Right lobe of liver (tissue), 6 donors: ENCODE measurements at places on chromosomes 5 and 9. TPM values are rescaled to one million over a fixed set of nuclear protein-coding genes. Genes with fewer than 3 reads are reported as not detected.

TRPM3 gene
- total RNA-seq: 0.56 TPM

DNA sequence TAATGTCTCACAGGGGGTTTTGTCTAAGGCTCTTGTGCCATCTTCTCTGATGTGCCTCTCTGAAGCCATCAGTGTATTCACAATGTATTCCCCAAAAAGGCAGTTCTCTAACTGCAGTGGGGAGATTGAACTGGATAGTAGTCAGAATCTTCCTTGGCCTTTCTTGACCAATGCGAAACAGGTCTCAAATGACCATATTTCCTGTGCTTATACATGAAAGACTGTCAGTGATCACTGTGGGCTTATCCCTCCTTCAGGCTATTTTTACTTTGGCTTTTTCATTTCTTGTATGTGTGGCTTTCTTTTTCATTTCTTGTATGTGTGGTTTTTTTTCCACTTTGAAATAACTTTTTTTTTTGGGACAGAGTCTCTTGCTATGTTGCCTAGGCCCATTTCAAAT is 19.7 kb downstream of the HMGXB3 start:
- no peak overlapping the region for H3K4me3 ChIP-seq
- H3K27ac ChIP-seq: no peak overlapping the region
- H3K27me3 ChIP-seq: no peaks in the 10 kb centered on the region
- no peaks in the 10 kb centered on the region for H3K4me1 ChIP-seq
- DNase-seq: no peak

- no peak overlapping the region for H3K27ac ChIP-seq
- no peaks in the 10 kb centered on the region for H3K36me3 ChIP-seq
- no peak for DNase-seq
- no peaks in the 10 kb centered on the region for H3K27me3 ChIP-seq
- H3K4me3 ChIP-seq: no peak overlapping the region
Observed at GRCh38 chr9:136229096-136230065, 16.2 kb downstream of the QSOX2 start.

- H3K27ac ChIP-seq: no peak overlapping the region
- no peak for DNase-seq
Observed at GRCh38 chr5:180461303-180461702, 32.9 kb upstream of the CNOT6 start.

GRCh38 chr9:86953181-86953580 is 5.9 kb upstream of the GAS1 start:
- H3K27ac ChIP-seq: no peak overlapping the region
- H3K4me3 ChIP-seq: no peak overlapping the region
- H3K27me3 ChIP-seq: peaks cover 2% of the 10 kb centered on the region

DMGDH gene
- total RNA-seq: 105 TPM

SAXO1 gene
- 0.15 TPM for total RNA-seq

SPATA31A3 gene
- total RNA-seq: not detected

GRCh38 chr9:123954518-123955280 is 24.8 kb upstream of the DENND1A start:
- H3K27ac ChIP-seq: no peak overlapping the region
- no peaks in the 10 kb centered on the region for H3K27me3 ChIP-seq
- H3K4me1 ChIP-seq: no peaks in the 10 kb centered on the region

GRCh38 chr9:26650325-26650724 is 242.3 kb downstream of the CAAP1 start:
- H3K4me3 ChIP-seq: no peak overlapping the region
- no peaks in the 10 kb centered on the region for H3K4me1 ChIP-seq
- DNase-seq: no peak
- no peak overlapping the region for H3K27ac ChIP-seq

DNA sequence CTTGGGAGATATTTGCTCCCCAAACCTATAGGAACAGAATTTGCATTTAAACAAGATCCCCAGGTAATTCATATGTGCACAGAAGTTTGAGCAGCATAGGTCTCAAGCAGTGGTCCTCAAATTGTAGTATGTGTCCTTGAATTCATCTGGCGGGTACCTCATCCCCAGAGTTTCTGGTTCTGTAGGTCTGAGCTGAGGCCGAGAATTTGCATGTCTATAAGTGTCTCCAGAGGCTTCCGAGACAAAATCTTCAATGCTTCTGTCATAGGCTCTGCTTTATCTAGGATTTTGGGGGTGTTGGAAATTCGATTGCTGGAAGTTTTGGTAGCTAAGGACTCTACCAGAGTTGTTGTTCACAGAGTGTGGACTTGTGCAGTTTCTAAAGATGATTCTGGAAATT is 38.6 kb downstream of the MAT2B start:
- no peaks in the 10 kb centered on the region for H3K36me3 ChIP-seq
- H3K4me3 ChIP-seq: no peak overlapping the region
- H3K27me3 ChIP-seq: no peaks in the 10 kb centered on the region
- H3K27ac ChIP-seq: no peak overlapping the region

DNA sequence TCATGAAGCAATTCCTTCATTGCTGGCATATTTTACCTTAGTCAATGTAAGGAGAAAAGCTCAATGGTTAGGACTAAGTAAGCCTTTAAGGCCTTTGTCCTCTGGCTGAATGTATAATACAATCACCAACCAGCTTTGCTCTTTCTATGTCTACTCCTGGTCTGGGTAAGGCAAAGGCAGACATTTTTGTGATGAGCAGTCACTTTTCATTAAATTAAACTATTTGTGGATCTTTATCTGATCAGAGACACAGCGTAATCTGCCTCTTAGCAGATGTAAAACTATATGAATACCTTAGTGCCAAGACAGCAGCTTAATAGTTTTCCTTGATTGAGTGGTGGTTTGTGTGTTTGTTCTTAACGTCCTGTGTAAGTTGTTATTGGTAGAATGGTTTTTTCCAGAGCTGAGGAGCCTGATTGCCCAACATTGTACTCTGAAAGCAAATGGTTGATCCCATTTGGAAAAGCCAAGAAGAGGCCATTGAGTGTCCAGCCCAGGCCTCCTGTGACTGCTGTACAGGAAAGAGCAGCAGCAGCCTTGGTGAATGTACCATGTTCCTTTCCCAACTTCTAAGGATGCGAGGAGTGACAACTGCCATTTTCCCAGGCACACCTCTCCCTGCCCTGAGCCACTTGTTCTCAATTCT is 16.5 kb upstream of the CXXC5 start:
- H3K4me1 ChIP-seq: peaks cover 4% of the 10 kb centered on the region
- DNase-seq: no peak
- no peaks in the 10 kb centered on the region for H3K27me3 ChIP-seq
- H3K36me3 ChIP-seq: peaks cover 3% of the 10 kb centered on the region
- H3K4me3 ChIP-seq: no peak overlapping the region

DNA sequence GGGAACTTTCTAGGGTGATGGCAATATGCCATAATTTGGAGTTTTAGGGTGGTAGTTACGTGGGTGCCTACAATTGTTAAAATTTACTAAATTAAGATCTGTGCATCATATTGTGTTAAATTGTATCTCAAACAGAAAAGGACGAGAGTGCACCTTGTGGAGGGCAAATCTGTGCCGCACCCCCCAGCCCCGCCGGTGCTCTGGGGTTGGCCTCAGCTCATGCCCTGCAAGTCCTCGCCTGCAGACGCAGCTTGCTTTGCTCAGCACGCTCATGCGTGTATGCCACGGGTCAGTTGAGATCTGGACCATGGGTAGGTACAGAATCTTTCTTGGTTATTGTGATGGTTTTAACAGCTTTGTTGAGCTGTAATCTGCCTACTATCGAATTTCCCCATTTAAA is 33.7 kb upstream of the FCN1 start:
- H3K27me3 ChIP-seq: no peaks in the 10 kb centered on the region
- no peak overlapping the region for H3K27ac ChIP-seq
- H3K36me3 ChIP-seq: no peaks in the 10 kb centered on the region
- no peak overlapping the region for H3K4me3 ChIP-seq
- no peak for DNase-seq

DNA sequence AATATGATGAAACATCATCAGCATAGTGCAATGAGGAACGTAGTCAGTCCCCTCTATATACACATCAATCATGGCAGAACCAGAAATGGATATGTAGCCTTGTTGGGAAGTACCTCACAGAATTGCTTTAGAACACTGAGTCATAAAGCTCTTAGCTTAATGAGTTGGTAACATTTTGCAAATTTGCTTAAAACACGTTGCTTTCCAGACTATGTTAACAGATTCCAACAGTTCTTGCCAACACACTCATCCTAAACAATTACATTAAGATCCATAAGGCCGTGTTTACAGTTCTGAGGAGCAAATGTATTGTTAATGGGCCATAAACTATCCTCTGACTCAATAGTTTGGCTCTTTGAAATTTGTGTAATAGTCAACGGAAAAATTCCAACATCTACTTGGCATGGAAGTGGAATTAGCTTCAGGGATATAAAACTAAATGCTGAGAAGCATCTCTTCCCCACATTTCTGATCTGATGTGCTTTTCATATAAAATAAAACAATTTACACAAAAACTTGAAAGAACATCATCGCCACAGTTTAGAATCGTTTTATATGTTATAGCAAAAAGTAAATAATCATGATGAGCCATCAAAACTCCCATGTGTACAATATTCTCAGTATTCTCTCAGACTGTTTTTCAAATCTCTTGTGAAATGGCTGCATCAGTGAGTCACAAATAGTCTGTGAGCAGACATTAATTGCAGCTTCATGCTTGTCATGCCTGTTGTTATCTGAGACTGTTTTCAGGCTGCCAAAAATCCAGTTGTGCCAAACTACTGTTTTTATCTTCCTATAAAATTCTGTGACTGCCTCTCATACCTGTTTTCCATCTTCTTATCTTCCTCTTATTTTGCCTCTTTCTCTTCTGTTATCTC is 291.9 kb downstream of the COX7C start:
- no peaks in the 10 kb centered on the region for H3K27me3 ChIP-seq
- no peaks in the 10 kb centered on the region for H3K4me1 ChIP-seq
- no peak overlapping the region for H3K4me3 ChIP-seq
- H3K27ac ChIP-seq: no peak overlapping the region
- H3K36me3 ChIP-seq: no peaks in the 10 kb centered on the region

DNA sequence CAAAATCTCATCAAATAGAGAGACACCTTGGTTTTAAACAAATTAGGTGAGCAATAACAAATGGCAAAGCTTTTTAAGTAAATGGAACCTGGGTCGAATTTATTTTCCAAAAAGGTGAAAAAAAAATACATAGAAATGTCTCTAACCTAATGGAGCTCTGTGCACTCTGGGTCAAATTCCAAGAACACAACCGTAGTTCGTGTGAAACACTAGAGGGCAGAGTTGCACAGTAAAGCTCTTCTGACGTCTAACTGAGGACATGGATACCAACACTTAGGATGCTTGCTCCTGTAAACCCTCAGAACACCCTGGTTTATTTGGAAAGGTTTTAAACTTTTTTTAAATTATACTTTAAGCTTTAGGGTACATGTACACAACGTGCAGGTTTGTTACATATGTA is 18.9 kb downstream of the MARCHF11 start:
- DNase-seq: no peak
- no peaks in the 10 kb centered on the region for H3K4me1 ChIP-seq
- no peaks in the 10 kb centered on the region for H3K36me3 ChIP-seq
- H3K27ac ChIP-seq: no peak overlapping the region
- no peaks in the 10 kb centered on the region for H3K27me3 ChIP-seq
- no peak overlapping the region for H3K4me3 ChIP-seq

GABRB2 gene
- total RNA-seq: not detected

GRCh38 chr5:33936004-33936380 is 194 bp upstream of the RXFP3 start:
- peak overlapping the region; percentile 0 for H3K4me3 ChIP-seq
- DNase-seq: peak; percentile 64
- H3K36me3 ChIP-seq: no peaks in the 10 kb centered on the region

DNA sequence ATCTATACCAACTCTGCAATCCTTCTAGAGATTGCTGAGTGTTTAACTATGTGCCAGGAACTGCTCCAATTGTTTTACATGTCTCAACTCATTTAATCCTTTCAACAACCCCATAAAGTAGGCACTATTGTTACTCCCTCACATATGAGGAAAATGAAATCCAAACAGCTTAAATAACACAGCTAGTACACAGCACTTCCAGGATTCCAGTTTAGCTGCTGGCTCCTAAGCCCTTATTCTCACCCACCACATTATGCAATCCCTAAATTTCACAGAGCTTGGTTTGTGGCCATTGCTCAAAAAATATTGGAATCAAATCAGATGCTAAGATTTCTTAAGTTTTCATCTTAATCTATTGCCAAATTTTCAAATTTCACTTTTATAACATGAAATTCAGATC is 84.9 kb downstream of the PRELID2 start:
- no peak for DNase-seq
- H3K27ac ChIP-seq: no peak overlapping the region
- no peaks in the 10 kb centered on the region for H3K4me1 ChIP-seq
- H3K4me3 ChIP-seq: no peak overlapping the region
- no peaks in the 10 kb centered on the region for H3K27me3 ChIP-seq

GRCh38 chr9:134789168-134789567 is 91.4 kb upstream of the FCN2 start:
- no peaks in the 10 kb centered on the region for H3K27me3 ChIP-seq
- no peaks in the 10 kb centered on the region for H3K4me1 ChIP-seq
- H3K36me3 ChIP-seq: no peaks in the 10 kb centered on the region
- H3K4me3 ChIP-seq: no peak overlapping the region

LCN12 gene
- 20.0 TPM for total RNA-seq

DNA sequence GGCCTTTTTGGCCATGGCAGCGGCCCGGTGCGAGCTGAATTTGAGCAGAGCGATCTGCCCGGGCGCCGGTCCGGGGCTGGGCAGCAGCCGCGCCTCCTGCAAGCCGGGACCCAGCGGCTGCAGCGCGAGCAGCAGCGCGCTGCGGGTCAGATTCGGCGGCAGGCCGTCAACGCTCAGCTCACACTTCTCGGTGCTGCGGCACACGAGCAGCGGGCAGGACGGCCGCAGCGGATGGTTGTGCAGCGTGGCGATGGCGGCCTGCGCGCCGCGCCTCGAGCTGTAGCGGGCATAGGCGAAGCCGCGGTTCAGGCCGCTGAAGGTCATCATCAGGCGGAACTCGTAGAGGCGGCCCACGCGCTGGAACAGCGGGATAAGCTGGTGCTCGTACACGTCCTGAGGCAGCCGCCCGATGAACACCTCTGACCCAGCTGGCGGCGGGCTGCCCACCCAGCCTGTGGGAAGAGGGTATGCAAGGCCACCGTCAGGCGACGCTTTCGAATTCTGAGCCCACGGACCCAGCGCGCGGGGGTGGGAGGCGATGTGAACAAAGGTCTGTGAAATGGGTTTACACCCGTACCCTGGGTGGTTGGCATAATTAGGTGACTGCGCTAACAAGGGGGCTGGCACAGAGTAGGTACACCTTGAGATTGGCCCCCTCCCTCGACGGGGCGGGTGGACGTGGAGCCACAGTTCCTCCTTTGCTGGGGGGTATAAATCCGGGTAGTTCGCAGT is 755 bp downstream of the DND1 start:
- no peaks in the 10 kb centered on the region for H3K27me3 ChIP-seq
- H3K27ac ChIP-seq: no peak overlapping the region
- H3K4me1 ChIP-seq: no peaks in the 10 kb centered on the region
- peak; percentile 44 for DNase-seq
- peaks cover 21% of the 10 kb centered on the region for H3K36me3 ChIP-seq

- H3K4me1 ChIP-seq: no peaks in the 10 kb centered on the region
- H3K27me3 ChIP-seq: no peaks in the 10 kb centered on the region
- H3K4me3 ChIP-seq: peak overlapping the region; percentile 94
- H3K27ac ChIP-seq: no peak overlapping the region
Observed at GRCh38 chr5:154189256-154189818, 1.2 kb upstream of the GALNT10 start.

- peak overlapping the region; percentile 56 for H3K4me3 ChIP-seq
- DNase-seq: no peak
- no peaks in the 10 kb centered on the region for H3K4me1 ChIP-seq
- H3K27ac ChIP-seq: peak overlapping the region; percentile 95
Observed at GRCh38 chr5:65482296-65482735, 596 bp upstream of the ADAMTS6 start.

XPA gene
- 5.4 TPM for total RNA-seq
